ENCODE measurements at places on chromosomes 11 and 22.

- no peak for ATAC-seq
Measured at GRCh38 chr22:37751449-37752188, 54.8 kb downstream of the TRIOBP start.

GRCh38 chr11:128512474-128512996, 74.8 kb downstream of the ETS1 start:
- ATAC-seq = no peak

- ATAC-seq = peak; percentile 45
Measured at GRCh38 chr11:126345759-126346585, 9.5 kb upstream of the ST3GAL4 start.

- no peak for ATAC-seq
Measured at GRCh38 chr22:36746375-36746970, 29.4 kb downstream of the IFT27 start.

- no peak for ATAC-seq
Measured at GRCh38 chr11:17026487-17027082, 12.4 kb upstream of the PLEKHA7 start.

DNA sequence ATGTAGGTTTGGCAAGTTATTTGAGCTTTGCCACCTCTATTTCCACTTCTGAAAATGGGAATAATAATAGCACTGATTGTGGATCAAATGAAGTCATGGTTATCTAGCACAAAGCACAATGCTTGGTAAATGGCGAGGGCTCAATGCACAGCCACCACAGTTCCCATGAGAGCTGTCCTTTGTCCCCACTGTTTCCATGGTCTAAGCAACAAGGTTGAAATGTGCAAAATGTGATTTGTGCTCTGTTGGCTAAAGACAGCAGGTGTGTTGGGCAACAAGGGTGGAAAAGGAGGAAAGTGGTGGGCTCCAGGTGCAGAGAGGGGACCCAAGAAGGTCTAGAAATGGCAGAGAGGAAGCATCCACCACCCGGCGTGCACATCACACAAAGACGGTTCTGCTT, 200.5 kb downstream of the TRIM29 start:
- ATAC-seq = no peak

GRCh38 chr22:41699264-41700107, at the start of gene MEI1:
Gene MEI1 (plus strand): TSS chr22:41699503. CDS start chr22:41699539, 36 bp downstream.
- no peak for ATAC-seq

DNA sequence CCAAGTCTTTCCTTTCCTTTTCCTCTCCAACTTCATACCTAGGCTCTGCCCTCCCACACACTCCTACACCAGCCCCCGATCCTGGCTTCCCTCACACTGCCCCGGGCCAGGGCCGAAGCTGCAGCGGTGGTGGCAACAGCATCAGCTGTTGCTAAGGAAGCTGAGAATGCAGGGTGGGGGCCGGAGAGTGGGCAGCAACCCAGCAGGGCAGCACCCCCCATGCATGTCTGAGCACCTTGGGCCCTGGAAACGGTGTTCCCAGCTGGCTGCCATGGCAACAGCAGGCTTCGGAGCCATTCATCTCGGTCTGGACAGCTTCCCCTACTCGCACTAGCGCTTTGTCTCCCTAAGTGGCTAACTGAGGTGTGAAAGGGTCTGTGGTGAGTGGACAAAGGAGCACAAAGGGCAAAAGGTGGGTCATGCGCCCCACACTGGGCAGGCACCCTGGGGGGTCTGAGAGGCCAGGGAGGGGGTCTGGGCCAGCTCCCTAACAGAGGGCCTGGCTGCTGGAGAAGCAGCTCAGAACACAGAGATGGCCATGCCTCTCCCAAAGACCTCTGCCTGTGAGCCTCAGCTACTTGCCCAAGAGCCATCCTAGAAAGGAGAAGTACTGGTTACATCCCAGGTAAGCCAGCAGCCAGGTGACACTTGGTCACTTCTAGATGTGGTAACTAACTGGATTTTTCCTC, 42.1 kb upstream of the JAM3 start:
- no peak for ATAC-seq

GRCh38 chr11:9923280-9923679, 259.4 kb downstream of the SWAP70 start:
- no peak for ATAC-seq

- no peak for ATAC-seq
Measured at GRCh38 chr11:134240592-134240991, 12.6 kb downstream of the THYN1 start.

DNA sequence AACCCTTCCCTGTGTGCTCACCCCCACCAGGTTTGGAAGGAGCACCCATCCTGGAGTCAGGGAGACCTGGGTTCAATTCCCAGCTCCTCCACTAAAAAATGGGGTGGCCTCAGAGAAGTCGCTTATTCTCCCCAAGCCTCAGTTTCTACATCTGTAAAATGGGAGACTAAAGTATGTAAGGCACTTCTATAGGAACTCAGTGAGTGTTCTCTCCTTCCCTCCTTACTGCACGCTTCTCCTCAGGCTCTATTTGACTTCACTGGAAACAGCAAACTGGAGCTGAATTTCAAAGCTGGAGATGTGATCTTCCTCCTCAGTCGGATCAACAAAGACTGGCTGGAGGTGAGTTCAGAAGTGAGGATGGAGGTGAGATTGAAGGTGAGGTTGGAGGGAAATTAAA, 11.3 kb downstream of the NCF4 start:
- no peak for ATAC-seq

DNA sequence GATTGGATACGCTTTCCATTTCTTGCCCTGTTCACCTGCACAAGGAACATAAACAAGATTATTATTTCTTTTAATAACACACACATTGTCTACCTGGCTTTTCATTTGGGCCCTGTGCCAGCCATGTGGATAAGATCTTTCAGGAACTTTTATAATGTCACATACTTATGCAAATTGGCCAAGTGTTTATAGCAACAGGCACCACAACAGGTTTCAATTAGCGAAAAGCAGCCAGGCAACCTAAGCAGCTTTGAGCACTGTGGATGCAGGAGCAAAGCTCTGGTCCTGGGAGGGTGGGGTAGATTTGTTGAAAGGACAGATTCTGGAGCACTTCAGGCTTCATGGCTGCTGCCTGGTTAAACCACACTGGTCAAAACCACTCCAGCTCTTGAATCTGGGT, 217.4 kb downstream of the BARX2 start:
- no peak for ATAC-seq

DNA sequence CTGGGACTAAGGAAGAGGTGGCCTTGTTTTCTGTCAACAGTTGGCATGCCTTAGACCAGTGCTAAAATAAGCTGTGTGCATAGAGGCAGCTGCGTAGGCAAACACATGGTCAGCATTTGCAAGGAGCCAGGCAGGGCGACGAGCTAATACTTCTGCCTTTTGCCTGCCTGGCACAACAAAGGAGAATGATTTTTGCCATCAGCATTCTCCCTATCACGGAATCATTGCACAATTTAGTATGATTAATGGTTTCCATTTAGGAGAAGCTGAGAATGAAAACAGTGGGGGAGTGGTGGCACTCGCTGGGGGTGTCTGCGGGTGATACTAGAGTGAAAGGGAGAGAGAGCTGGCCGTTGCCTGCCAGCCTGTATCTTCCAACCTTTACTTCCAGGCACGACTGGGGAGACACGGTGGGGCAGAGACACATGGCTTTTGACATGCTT, 336.0 kb downstream of the CADM1 start:
- no peak for ATAC-seq

DNA sequence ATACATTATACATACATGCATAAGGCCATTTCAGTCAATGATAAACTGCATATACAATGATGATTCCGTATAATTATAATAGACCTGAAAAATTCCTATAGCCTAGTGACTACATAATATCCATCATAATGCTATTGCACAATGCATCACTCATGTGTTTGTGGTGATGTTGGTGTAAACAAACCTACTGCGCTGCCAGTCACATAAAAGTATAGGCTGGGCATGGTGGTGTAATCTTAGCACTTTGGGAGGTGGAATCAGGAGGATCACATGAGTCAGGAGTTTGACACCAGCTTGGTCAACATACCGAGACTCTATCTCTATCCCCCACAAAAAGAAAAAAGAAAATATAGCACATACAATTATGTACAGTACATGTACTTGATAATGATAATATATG, 163.7 kb upstream of the DDI1 start:
- no peak for ATAC-seq

DNA sequence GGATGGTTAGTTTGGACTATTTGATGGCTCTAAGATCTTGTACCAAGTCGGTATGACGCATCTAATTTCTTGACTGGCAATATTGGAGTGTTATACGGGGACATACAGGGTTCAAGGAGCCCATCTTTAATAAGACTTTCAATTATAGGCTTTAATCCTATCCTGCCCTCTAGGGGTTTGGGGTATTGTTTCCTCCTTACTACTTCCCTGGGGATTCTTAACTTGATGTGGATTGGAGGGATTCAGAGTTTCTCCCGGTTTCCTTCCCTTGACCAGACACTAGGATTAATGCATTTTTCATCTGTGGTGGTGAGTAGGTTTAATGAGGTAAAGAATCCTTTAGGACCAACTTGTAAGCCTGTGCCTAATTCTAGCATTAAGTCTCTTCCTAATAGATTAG, 18.8 kb downstream of the CYP2D6 start:
- ATAC-seq = no peak

DNA sequence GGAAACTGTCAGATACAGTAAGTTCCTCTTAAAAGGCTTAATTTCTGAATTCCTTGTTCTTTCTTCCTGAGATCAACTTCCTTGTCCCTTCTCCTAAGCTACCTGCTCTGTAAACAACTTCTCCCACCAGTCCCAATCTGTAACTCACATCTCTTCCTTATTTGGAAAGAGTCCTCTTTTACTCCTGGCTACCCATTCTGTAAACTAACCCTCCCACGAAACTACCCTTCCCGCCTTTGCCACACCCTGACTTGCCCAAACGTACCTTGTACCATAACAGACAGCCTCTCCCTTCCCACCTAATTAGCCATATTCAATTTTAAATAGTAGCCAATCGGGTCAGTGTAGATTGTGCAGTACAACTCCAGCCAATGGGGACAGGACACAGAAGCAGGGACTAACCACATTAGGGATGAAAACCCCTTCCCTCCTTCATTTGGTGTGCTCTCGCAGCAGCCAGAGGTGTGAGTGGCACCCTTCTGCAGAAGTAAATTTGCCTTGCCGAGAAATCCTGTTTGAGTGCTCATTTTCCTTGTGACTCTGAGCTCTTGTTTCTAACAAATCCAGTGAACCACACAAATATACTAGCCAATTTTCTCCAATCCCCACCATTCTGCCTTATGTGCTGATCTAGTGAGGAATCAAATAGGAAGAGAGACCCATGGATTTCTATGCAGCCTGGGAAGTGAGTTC, 49.5 kb downstream of the ZNF280B start:
- no peak for ATAC-seq

- peak; percentile 18 for ATAC-seq
Measured at GRCh38 chr22:46366801-46367706, 31.5 kb downstream of the TRMU start.

DNA sequence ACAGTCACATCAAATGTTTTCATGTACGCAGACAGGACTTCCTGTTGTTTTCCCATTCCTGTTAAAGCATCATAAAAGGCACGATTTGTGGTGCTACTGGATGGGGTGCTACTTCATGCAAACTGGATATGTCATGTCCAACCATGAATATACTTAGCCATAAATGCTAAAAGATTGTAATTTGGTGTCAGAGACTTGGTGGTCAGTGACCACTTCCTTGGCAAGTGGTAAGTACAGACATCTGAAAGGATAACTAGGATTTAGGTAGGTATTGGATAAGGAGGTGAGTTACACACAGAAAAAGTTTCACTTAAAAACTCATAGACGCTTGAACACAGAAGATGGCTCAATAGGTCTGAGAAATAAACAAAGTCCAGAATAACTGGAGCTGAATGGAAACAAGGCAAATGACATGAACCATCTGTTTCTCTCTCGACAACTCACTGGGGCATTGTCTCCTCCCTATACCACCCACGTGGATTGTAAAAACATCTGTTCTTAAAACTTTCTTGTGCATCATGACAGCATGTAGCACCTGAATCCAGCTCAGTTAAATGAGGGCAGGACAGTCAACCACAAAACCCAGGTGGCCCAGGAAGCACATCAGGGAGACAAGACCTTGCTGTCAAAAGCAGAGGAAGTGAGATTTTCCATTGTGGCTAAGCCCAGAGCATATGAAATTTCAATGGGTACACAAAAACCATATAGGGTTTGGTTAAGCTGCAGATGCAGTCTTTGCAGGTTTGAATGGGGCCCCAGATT, 22.1 kb upstream of the IGLL5 start:
- ATAC-seq = no peak
